ENCODE measurements at places on chromosomes 4 and X.

GRCh38 chrX:77160301-77160700 is 286.9 kb upstream of the FGF16 start:
- peak; percentile 37 for DNase-seq

GRCh38 chr4:124028182-124028581 is 631.6 kb downstream of the SPRY1 start:
- DNase-seq: no peak

DNA sequence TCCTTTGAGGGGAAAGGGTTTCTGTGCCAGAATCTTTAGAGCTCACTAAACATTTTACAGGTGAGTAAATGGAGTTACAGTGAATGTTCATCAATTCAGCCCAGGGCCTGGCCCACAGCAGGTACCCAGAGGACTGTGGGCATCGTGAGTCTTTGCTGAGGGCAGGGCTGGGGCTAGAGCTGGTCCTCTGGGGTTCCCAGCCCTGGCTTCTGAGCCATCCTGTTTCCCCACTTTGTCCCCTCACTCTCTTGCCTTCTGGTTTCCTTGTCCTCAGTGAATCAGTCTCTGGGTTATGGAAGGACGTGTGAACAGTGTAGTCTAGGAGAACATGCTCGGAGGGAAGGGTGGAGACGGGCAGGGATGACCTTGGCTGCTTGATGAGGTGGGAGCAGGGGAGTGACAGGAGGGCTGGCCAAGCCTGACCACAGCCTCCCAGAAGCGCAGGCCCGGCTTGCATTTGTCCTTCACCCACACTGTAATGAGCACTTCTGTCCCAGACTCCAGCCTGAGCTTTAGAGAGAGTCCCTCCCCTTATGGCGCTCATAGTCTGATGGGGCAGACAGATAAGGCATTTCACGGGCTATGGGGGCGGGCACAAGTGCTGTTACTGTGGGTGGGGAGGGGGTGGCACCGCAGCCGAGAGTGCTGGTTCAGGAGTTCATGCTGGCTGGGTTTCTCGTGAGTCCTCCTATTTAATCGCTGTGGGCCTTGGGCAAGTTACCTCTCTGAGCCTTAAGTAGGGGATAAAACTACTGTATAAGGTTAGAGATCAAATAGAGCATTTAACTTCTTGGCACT is 17.3 kb downstream of the TBC1D14 start:
- no peak for DNase-seq

DNA sequence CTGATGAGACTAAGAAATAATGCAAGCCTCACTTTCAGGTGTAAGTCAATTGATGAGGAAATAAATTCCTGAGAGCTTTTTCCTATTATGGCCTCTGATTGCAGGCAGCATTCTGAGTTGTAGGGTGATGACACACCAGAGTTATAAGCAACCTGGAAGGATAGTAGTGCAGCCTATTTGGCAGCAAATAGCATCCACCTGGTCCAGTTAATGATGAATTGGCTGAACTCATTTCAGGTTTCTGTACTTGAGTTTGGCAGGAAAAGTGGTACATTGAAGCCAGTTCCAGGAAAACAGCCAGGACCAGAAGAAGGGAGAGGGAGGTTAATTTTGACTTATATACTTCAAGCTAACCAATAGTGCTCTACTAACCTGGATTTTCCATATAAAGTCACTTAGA is 316.8 kb downstream of the NAF1 start:
- DNase-seq: no peak

DNA sequence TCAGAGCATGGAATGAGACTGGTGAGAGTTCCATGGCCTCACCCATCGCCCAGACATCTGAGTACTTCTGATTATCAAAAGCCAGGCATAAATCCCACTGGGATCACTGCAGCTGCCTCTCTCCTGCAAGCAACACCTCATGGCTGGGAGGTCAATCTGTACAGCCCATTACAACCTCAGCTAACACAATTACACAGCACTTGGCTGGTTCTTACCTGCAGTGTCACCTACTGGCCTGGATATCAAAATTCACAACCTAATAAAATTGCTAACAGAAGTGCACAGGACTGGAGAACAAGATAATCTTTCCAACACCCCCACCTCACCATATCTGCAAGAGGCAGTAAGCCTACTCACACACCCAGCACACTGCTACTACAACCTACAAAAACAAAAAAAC is 341.7 kb upstream of the NDST3 start:
- DNase-seq: no peak

GRCh38 chr4:7941111-7941964 is 1.7 kb upstream of the AFAP1 start:
- peak; percentile 36 for DNase-seq

GRCh38 chr4:185092535-185093197 is 50.4 kb upstream of the SLC25A4 start:
- no peak for DNase-seq

- no peak for DNase-seq
Observed at GRCh38 chr4:138216272-138216867, 25.8 kb downstream of the SLC7A11 start.

GRCh38 chrX:18591834-18592233 is 80.1 kb downstream of the RS1 start:
- DNase-seq: no peak

DNA sequence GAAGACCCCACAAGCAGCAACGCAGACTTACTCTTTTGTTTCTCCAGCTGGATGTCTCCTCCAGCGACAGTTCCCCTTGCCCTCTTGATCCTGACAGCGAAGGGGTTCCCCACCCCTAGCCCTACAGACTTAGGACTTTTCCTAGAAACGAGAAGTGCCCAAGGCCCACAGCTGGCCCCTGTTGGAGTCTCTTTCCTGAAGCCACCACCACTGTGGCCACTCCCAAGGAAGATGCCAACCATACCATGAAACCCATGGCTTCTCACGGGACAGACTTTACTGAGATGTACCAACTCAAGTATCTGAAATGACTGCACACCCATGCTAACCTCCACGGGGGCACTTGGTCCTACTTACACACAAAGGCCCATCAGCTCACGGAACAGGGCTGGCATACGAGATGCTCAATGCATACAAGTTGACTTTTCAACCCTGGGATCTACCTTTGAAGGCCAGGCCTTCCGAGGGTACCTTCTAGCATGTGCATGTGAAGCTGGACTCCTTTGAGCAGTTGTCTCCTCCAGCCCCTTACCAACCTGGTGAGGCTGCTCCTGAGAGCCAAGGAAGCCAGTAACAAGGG is 924 bp upstream of the IRAK1 start:
- DNase-seq: peak; percentile 48

- no peak for DNase-seq
Observed at GRCh38 chrX:24479924-24480323, 14.8 kb downstream of the PDK3 start.

GRCh38 chrX:21838937-21839333 is 482 bp upstream of the MBTPS2 start:
- DNase-seq: peak; percentile 55

DNA sequence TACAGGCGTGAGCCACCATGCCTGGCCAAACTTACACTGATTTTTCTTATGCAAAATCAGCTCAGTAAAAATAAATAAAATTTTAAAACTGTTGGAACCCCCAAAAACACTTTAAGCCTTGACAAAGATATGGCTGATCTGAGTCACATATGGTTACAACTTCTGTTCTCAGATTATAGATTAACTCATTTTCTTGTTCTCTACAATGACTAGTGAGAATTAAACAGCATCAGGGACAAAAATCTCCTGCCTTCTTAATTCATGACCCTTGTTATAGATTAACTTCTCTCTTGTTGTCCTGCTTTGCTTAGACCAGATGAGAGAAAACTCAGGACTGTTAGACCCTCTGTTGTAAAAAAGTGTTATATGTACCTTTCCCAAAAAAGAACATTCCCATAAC is 24.2 kb upstream of the EXOC1L start:
- no peak for DNase-seq

GRCh38 chr4:6002926-6003325 is 15.3 kb downstream of the C4orf50 start:
- no peak for DNase-seq

- no peak for DNase-seq
Observed at GRCh38 chrX:101691835-101692234, 32.2 kb upstream of the ARMCX2 start.

DNA sequence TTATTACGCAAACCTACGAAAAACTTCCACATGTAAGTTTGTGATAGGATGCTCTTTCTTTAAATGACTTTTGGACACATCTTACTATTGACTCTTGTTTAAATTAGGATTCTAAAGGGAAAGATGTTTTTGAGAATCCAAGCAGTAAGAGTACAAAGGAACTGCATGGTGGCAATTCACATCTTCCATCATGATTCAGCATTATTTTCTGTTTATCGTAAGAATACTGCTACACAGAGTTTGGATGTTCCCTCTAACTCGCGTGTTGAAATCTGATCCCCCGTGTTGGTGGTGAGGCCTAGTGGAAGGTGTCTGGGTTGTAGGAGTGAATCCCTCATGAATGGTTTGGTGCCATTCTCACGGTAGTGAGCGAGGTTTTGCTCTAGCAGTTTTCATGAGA is 371.8 kb upstream of the FTHL17 start:
- DNase-seq: no peak

DNA sequence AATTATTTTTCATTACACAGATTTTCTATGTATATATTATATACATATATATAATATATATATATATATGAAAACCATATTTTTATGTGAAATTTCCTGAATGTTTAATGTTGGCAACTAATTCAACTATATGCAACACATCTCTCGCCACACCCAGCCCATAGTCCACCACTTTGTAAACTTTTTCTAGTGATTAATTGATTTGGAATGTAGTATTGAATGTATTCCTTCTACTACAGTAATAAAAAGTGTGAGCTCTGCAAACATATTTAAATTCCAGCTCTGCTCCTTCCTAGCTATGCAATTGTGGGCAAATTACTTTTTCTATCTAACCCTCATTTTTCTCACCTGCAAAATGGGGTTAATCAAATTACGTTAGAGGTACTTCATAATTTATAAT is 187.8 kb downstream of the TEX11 start:
- DNase-seq: peak; percentile 4

- DNase-seq: peak; percentile 56
Observed at GRCh38 chr4:183326853-183327252, 4.6 kb upstream of the CLDN24 start.

- DNase-seq: no peak
Observed at GRCh38 chrX:7503251-7503650, 339.7 kb upstream of the VCX start.

- DNase-seq: no peak
Observed at GRCh38 chrX:1027133-1027532, 185.3 kb downstream of the CRLF2 start.

- DNase-seq: no peak
Observed at GRCh38 chr4:117550085-117550484, 464.7 kb upstream of the TRAM1L1 start.

DNA sequence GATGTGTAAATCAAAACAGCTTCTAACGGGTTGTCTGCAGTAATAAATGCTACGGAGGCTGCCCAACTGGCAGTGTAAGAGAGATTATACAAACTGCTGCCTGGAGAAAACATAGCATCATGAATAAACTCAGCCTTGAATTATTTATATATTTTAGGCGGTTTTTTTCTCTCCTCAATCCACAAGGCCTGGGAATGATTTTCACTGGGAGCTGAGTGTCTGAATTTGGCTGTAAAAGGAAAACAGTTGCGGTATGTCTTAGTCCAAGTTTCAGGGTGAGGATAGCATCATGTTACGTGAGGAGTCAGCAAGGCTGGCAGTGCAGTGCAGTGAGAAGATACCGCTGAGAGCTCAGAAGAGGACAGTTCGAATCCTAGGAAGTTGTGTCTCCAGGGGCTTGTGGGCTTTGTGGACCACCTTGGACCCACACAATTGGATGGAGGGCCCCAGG is 291.5 kb upstream of the BOD1L1 start:
- DNase-seq: peak; percentile 97

- DNase-seq: peak; percentile 86
Observed at GRCh38 chr4:76758290-76758882, 139.6 kb downstream of the SOWAHB start.

GRCh38 chr4:110196871-110197528 is 1.4 kb downstream of the ELOVL6 start:
- peak; percentile 70 for DNase-seq

DNA sequence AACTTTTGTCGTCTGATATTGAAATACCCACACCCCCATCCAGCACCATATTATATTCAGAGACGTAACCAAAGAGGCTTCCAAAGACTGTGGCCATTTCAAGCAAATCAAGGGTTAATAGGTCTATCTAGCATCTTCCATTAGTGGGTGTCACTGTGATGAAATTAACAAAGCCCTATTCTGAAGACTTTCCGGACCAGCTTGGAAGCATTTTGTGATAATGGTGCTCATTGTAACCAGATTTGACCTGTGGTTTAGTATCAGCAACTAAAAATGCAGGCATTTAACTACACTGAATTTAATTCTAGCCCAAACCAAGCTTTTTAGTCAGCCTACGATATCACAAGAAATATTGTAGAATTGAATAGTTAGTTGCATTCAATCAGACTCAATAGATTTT is 309.7 kb upstream of the TENM3 start:
- no peak for DNase-seq

DNA sequence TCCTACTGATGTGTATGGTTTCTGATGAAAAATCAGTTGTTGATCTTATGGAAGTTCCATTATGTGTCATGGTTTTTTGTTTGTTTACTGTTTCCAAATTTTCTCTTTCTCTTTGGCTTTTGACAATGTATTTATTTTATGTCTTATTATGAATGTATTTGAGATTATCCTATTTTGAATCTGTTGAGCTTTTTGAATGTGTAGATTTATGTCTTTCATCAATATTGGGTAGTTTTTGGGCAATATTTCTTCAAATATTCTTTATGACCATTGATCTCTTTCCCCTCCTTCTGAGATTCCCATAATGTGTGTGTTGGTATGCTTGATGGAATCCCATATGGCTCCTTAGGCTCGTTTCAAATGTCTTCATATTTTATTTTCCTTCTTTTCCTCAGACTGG is 80.5 kb upstream of the FAM47C start:
- DNase-seq: no peak

DNA sequence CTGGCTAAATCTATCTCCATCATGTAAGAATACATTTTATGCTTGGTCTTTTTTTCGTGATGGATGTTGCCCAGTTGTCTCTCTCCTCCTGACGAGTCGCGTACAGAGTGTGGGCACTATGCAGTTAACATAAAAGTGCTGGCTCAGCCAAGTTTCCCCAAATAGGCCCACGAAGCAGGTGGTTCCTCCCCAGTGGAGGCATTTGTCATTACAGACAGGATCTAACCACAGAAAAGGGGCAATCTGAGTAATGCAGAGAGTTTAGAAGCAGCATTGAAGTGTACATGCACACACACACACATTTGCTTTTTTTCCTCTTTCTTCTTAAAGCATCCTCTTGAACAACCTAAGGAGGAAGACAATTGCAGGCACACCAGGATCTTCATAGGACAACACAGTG is 188.7 kb upstream of the VCX start:
- no peak for DNase-seq

GRCh38 chrX:124594017-124594651 is 247.8 kb downstream of the SH2D1A start:
- no peak for DNase-seq

DNA sequence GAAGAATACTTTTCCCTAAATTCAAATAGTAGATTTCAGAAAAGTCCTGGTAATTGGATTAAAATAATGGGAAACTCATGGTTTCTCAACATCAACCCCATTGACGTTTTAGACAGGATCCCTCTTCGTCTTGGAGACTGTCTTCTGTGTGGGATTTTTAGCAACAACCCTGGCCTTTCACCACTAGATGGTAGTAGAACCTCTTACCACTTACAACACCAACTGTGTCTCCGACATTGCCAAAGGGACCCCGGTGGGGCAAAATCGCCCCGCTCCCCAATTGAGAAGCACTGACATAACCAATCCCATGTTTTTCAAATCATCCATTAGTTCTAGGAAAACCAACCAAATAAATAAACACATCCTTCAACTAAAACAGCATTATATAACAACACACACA is 16.9 kb upstream of the ANOS1 start:
- peak; percentile 43 for DNase-seq

Measured in GM23248 (cell line).